ENCODE measurements at places on chromosomes 7 and 10.

DNA sequence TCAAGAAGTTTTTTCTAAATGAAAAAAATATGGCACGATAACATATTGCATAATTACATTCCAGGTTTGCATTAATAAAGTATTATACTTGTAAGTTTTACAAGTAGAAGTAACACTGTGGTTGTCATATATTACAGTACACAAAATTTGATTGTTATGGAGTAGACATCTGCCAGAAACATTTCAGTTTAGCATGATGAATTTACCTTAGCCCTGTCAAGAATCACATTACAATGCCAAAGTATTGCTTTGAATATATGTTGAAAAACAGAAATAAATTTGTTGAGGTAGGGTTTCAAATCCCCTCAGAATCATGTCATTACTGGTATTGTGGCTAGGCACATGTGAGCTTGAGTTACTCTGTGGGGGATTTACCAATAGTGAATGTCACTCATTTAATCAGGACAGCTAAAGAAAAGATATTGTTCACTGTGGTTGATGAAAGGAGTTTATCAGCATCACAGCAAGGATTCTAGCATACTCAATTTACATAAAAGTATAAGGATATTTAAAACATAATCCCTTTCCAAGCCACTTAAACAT lies 112.1 kb downstream of the MDFIC start:
- DNase-seq = no peak

DNA sequence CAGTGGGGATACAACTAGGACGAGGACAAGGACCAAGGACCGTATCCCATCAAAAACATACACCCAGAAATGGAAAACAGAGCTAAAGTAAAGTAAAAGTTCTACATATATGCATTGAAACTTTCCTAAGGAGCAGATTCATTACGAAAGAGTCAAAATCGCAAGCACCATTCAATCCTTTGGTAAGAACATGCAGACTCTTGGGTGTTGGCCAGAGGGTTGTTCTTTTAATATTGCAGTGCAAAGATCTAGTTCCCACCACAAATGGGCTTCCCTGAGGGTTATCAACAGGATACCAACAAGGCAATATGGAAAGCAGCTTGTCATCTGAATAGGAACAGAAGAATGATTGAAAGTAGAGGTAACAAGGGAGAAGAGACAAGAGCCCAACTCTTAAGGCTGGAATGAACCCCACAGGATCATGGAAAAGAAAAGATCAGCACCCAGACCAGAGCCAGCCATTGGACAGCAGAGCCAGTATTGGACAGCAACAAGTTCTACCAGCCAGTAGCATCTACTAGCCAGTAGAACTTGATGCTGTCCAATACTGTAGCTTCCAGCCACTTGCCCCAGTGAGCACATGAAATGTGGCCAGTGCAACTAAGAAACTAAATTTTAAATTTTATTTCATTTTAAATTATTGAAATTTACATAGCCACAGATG lies 66.0 kb downstream of the OSBPL3 start:
- DNase-seq = no peak

GRCh38 chr7:142384493-142384922 lies 126.7 kb upstream of the PRSS58 start:
- DNase-seq = peak; percentile 91

- no peak for DNase-seq
Measured at GRCh38 chr10:20970708-20971107, 73.6 kb upstream of the NEBL start.

DNA sequence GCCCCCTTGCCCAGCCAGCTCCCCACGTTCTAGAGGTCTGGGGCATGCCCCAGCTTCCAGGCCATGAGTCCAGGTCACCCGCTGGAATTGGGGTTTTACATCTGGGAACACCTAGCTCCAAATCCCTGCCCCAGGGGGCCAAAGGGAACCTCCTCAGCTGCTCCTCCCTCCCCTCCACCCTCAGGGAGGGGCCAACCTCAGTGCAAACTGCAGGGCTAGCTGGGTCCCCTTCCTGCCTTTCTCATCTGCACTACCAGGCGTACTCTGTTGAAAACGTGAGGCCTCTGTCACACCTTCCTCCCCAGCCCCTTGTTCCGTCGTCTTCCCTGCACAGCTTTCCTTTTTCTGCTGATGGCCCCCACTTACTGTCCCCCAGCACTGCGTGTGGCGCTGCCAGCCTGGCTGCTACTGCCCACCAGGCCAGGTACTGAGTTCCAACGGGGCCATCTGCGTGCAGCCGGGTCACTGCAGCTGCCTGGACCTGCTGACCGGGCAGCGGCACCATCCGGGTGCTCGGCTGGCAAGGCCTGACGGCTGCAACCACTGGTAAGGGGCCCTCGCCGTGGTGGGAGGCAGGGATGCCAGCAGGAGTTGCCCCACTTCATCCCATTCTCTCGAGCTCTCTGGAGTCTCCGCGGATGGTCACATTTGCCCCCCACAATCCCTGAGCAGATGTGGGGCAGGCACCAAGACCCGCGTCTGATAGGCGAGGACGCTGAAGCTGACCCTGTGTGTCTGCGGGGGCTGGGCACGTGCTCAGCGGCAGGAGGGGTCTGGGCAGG lies 24.7 kb upstream of the ZNF862 start:
- DNase-seq = no peak

DNA sequence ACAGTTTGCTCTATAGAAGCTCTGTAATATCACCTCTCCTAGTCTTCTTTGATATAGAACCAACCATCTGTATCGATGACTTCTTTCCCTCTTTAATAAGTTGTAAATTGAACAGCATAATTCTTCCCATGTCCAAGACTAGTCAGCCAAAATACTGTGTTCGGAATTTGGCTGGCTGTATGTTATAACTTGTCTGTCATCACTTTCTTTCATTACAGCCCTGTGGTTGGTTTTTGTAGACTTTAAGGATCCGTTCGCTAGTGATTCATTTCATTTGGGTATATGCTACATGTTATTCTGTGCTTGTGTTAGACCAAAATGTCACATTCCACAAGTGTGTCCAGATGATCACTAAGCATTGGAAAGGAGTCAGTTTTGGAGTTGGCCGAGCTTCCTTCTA lies 155.4 kb upstream of the ITGB1 start:
- no peak for DNase-seq

- no peak for DNase-seq
Measured at GRCh38 chr7:99253369-99253768, 19.3 kb upstream of the MYH16 start.

DNA sequence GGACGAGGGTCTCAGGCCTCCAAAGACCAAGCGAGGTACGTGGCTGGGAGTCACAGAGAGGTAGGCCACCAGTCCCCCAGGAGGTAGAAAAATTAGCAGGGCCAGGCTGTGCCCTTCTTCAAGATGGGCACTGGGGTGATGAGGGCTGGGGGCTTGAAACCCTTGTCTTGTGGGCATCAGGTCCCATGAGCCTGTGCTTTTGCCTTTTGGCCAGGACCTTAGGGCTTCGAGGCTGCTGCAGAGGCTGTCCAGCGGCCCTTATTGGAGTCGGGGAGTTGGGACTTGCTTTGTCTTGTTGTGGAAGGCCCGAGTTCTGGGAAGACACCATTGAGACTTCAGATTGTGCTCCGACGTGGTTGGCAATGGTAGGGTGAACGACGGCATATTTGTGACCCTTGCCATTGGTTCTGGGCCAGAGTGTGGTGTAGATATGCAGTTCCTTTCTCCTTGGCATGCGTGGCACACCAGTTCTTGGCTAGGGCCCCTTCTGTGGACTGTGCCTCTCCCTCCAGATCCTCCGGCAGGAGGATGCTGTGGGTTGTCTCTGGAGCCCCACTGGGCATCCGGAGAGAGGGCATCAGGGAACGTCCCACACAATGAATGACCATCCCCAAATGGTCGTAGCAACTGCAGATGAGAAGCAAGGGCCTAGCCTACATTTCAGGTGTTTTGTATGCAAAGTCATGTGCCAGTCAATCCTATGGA lies 931 bp downstream of the SH2D4B start:
- peak; percentile 52 for DNase-seq

DNA sequence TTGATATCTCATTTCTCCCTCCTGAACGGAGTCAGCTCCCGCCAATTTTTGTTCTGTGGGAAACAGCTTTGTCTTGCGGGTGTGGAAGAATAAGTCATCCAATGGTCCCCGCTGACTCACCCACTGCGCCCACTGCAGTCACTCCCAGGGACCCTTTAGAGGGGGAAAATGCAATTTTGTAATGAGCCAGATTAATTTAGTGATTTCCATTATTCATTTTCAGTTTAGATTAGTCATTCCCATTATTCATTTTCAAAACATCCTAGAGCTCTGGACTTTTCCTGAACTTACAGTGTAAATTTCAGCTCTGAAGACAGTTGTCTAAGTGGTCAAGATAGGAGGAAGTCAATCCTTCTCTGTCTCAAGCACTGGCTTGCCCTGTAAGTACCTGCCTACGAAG lies 154.9 kb upstream of the TMEM72 start:
- peak; percentile 92 for DNase-seq

- DNase-seq = no peak
Measured at GRCh38 chr10:62244785-62245467, 23.7 kb downstream of the RTKN2 start.

DNA sequence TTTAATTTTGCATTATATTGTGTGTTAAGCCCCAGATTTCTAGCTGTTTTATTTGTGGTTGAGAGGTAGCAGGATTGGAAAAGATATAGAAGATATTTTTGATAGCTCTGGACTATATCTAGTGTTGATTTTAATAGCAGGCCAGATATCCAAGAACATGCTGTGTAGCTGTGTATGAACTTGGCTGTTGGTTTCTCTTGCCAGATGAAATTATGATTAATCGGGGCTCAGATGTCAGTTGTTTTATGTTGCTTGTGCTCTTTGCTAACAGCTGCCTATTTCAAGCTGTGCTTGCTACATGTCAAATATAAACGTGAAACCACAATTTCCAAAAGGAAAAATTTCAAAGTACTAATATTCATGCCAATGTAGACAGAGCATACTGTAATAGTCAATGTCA lies 141.1 kb downstream of the GRM3 start:
- DNase-seq = no peak

GRCh38 chr10:120453886-120454285 lies 3.1 kb upstream of the PLPP4 start:
- no peak for DNase-seq

DNA sequence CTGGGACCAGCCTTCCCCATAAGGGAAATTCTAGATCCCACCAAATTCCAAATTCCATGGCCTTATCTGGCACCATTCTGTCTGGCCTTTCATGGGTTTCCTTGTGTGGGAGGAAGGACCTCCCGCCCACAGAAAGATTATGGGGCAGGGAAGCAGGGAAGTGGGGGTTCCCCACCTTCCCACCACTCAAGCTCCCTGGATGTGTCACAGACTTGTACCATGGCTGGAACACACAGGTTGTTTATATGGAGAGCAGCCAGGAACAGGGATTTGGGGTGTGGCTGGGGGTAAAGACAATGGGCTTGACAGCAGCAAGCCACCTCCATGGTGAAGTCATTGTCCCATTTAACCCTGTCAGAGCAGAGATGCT lies 18.3 kb downstream of the UNC5B start:
- DNase-seq = peak; percentile 54

DNA sequence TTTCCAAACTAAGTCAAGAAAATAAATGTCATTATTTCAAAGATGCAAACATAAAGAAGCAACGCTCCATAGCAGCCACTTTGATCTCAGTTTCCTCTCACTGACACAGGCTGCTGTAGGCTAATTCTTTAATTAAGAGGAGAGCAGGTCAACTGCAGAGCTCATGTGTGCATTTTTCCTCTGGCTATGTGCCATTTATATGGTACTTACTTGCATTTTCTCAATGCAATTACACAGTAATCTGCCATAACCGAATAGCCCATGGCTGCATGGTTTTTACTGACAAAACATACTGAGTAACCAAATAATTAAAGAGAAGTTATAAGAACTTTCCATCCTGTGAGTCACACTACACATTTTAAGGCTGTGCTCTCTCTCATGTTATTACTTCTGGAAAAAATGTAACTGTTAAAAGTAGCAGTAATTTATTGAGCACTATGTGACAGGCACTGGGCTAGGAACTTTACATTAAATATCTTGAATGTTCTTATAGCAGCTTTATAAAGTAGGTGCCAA lies 122.0 kb downstream of the ELAPOR2 start:
- no peak for DNase-seq

DNA sequence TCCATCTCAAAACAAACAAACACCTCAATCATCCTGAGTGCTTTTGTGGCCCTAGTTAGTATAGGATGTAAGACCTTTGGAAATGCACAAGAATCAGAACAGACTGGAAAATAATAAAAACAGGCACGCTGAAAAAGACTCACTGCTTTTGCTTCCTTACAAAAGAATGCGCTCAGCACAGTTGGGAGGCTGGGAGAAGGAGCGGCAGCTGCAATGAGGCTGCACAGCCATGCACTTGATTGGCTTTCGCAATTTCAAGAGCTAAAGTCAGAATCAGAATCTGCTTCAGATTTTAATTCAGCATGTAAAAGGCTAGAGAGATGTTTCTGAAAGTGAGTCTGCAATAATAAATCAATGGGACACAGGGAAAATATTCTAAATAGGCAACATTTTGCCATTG lies 97.2 kb downstream of the FRMD4A start:
- no peak for DNase-seq

GRCh38 chr10:127922675-127923366 lies 15.9 kb downstream of the PTPRE start:
- peak; percentile 94 for DNase-seq

GRCh38 chr10:470339-471003 lies 219.0 kb downstream of the DIP2C start:
- DNase-seq = no peak

DNA sequence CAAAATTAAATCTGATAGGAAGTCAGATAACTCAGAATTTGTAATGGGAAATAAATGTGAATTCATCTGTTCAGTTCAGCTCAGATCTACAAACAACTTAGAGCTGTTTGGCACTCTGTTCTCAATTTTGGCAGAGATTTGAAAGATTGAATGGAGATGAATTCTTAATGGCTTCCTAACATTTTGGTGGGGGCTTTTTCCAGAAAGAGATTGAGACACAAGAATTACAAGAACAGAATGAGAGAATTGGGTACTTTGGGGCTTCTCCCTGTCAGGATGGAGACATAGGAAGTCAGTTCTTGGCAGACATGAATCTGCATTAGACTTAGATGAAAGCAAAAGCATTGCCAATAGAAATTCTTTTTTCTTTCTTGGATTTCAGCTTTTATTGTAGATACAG lies 39.0 kb upstream of the PTPRZ1 start:
- DNase-seq = no peak

- DNase-seq = no peak
Measured at GRCh38 chr10:13823709-13824405, 237.1 kb downstream of the PRPF18 start.

- no peak for DNase-seq
Measured at GRCh38 chr7:29230871-29231345, 36.3 kb downstream of the CHN2 start.

DNA sequence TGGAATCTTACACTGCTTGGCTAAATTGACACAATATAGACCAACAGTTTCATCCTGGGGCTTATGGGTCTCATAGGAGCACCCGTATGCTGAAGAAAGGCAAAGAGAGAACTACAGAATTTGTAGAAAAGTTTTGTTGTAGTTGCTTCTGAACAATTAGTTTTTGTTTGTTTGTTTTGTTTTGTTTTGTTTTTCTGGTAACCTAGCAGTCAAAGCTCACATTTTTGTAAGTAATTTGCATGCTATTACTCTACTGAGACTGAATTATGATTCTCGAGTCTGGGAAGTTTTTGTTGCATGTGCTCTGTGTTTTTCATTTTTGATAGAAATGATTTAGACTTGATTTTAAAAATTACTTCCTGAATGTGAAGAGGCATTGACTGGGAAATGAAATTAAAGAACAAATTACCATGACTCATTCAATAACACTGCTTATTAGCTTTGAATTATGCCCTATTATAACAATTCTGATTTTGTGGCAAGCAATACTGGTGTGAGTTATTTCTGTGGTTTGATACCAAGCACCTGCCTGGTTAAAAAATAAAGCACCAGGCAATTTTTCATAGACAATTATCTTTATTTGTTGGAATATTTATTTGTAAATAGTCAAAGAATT lies 438 bp downstream of the LSMEM1 start:
- DNase-seq = no peak

GRCh38 chr7:132049462-132050304 lies 493.3 kb upstream of the PODXL start:
- DNase-seq = no peak

Data from osteoblast (primary cell).